Renal pelvis (tissue), 12 donors: ENCODE measurements at places on chromosomes 4 and X.

- no peak for DNase-seq
Observed at GRCh38 chr4:125390727-125391126, 76.0 kb downstream of the FAT4 start.

DNA sequence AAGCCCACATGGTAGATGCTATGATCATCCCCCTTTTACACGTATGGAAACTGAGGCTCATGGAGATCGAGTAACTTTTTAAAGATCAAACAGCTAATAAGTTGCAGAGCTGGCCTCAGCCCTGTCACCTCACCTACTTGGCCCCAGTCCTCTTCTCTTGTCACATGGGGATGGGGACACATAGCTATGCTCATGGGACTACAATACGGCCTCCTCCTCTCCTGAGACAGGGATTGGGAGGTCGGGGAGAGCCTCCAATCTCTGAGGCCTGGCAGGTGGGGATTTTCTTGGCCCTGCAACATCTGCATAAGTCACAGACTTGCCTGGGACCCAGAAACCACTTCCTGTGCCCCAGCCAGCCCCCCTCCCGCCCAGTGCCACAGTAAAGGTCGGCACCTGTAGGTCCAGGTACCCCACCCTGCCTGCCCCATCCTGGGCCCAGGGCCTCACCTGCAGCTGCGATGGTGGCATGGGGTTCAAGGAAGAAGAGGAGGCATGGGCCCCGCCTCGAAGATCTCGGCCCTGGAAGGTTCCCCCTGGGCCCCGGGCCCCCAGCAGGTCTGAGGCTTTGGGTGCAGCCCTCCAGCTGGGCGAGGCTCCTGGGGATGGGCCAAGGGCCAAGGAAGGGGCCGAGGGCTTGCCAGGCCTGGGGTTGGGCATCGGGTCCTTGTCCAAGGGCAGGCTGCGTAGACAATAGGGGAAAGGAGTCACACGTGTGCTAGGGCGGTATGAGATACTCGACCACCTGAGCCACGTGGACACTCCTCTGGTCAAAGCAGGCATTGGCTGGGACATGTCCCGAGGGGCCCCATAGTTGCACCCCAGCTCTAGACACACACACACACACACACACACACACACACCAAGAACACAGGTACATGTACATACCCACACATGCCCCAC is 6.4 kb downstream of the FOXP3 start:
- no peak for DNase-seq

DNA sequence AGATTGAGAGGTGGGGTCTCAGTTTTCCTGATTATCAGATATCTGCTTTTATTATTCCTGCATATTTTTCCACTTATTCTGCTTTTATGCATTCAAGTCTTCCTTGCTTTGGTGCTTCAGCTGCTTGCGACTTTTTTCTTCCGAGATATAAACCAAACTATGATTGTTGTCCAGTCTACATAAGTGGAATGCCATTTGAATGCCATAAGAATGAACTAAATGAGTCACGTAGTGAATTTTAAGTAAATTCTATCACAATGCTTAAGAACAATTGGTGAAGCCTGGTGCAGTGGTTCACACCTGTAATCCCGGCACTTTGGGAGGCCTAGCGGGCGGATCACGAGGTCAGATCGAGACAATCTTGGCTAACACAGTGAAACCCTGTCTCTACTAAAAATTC is 189.1 kb downstream of the PCDH18 start:
- no peak for DNase-seq

- no peak for DNase-seq
Observed at GRCh38 chr4:150264595-150265161, 186.4 kb downstream of the DCLK2 start.

GRCh38 chr4:123244137-123244536 is 152.5 kb upstream of the SPRY1 start:
- no peak for DNase-seq

- DNase-seq = no peak
Observed at GRCh38 chrX:80022363-80023031, 7.9 kb downstream of the TBX22 start.

GRCh38 chr4:187309456-187309855 is 585.8 kb upstream of the FAT1 start:
- no peak for DNase-seq

- DNase-seq = no peak
Observed at GRCh38 chr4:146098978-146099377, 76.5 kb upstream of the LSM6 start.

DNA sequence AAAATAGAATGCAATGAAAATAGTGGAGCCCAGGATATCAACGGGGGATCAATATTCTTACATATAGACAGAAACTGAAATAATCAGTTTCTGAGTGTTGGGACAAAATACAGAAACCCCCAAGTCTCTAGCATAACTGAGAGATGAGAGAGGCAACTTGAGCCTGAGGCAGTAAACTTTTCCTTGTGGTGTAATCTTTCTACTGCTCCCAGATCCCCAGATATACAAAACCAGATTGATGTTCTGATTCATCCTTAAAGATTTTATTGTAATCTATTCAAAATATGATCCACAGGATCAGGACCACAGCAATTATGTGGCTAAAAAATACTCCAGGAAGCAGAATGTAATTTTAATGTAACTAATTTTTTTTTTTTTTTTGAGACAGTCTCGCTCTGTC is 2282.6 kb downstream of the ARAP2 start:
- no peak for DNase-seq

DNA sequence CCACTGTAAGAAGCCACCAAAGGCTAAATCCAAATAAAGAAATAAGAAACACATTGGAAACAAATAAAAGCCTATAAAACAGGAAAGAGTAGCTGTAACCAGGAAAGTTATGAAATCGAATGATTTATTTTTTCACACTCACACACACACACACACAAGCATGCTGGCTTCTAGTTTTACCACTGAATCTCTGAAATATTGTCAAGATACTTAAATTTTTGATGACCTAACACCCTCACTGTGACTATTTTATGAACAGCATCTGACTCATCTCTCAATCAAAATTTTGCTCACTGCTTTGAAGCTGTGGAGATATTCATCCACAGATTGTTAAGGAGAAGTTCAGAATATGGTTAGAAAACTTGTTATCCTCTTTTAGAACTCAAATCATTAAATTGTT is 13.9 kb upstream of the GABRB1 start:
- DNase-seq = no peak

GRCh38 chr4:127103681-127104115 is 529.1 kb upstream of the INTU start:
- no peak for DNase-seq

GRCh38 chrX:103201041-103201440 is 13.9 kb upstream of the BEX4 start:
- no peak for DNase-seq

DNA sequence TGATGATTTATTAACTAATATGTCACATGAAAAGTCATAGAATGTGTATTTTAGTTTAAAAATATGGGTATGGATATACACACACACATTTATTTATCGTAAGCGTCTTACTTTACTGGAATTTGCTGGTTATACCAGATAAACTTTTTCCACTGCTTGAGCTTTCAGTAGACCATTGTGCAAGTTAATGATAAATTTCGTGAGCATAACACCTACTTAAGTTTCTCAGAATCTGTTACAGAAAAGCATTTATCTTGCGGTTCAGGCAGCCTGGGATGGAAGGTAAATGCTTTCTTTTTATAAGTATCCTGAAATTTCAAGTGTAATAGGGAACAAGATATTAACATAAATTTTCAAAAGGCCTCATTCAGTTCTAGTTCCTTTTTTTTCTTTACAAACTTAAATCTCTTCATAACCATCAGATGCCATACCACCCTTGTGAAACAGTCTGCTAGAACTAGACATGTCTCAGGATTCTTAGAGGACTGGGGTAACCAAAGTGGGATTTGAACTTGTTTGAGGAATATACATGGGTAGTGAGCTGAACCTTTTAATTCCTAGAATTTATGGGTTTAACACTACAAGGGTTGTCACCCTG is 27.7 kb downstream of the ATP7A start:
- DNase-seq = no peak

GRCh38 chr4:145830699-145831098 is 107.9 kb downstream of the ZNF827 start:
- DNase-seq = no peak

DNA sequence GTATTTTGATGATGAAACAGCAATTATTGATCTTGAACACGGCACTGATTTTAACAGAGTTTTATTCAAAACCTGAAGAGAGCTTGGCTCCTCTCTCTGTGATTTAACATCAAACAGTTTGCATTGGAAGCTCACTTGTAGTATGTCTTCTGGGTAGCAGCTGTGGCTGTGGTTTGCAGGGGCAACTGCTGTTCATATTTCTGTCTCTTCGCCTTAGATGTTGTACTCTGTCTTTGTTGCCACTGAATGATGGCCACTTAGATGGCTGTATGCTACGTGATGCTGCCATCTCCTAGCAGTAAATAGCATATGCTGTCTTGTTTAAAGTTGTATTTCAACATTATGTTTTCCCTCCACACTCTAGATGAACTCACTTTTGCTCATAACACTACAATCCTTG is 1743.0 kb upstream of the TENM3 start:
- no peak for DNase-seq

DNA sequence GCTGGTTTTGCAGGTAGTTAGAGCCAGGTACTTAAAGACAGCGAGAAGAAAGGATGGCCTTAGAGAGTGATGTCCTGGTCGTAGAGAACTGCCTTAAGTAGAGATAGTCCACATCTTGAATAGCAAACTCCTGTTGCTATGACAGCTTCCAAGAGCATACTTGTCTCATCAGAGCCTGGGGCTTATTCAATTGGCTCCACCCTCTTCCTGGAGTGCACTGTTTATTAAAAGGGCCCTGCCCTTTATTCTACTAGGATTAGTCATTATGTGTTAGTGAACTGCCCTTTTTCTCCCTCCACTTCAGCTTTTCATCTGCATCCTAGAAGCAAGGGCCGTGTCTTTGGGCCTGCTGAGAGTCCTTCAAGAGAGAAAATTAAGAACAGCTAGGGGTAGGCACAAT is 94.5 kb upstream of the EOLA2 start:
- DNase-seq = no peak

- DNase-seq = no peak
Observed at GRCh38 chr4:185755451-185755850, 56.5 kb downstream of the SORBS2 start.

DNA sequence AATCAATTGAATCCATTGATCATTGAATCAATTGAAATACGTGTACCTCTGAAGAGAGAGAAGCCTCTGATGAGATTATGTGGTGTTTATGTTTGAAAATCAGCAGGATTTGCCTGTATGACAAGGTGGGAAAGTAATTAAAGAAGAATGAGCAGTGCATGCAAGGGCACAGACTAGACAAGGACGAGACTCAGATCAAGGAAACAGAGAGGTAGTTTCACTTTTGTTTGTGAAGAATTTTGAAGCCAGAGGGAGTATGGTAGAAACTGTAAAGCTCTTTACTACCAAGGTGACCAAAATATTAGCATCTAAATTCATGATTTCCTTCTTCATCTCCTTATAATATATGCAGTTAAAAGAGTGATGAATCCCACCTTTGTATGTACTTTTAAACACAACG is 1830.0 kb upstream of the IGFBP7 start:
- no peak for DNase-seq

DNA sequence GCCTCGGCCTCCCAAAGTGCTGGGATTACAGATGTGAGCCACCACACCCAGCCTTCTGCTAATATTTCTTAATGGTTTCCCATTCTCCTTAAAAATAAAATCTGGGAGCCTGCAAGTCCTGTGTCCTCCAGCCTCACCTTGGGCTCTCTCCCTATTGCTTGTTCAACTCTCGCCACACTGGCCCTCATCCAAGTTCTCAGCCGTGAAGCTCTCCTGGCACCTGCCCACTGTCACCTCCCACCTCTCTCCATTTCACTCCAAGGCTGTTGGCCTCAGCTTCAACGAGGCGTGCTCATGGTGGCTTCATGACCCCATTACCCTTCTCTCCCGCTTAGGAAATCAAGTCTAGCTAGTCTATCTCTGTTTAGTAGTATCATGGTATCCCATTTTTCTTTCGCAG is 9.5 kb upstream of the ETNPPL start:
- no peak for DNase-seq

- no peak for DNase-seq
Observed at GRCh38 chr4:80090090-80090489, 17.1 kb upstream of the ANTXR2 start.

- DNase-seq = no peak
Observed at GRCh38 chr4:8225706-8226443, 26.8 kb downstream of the SH3TC1 start.
